ENCODE measurements at places on chromosomes 7 and 10.
A peak's percentile ranks its signal among the peaks of the same experiment; 100 is the strongest.

DNA sequence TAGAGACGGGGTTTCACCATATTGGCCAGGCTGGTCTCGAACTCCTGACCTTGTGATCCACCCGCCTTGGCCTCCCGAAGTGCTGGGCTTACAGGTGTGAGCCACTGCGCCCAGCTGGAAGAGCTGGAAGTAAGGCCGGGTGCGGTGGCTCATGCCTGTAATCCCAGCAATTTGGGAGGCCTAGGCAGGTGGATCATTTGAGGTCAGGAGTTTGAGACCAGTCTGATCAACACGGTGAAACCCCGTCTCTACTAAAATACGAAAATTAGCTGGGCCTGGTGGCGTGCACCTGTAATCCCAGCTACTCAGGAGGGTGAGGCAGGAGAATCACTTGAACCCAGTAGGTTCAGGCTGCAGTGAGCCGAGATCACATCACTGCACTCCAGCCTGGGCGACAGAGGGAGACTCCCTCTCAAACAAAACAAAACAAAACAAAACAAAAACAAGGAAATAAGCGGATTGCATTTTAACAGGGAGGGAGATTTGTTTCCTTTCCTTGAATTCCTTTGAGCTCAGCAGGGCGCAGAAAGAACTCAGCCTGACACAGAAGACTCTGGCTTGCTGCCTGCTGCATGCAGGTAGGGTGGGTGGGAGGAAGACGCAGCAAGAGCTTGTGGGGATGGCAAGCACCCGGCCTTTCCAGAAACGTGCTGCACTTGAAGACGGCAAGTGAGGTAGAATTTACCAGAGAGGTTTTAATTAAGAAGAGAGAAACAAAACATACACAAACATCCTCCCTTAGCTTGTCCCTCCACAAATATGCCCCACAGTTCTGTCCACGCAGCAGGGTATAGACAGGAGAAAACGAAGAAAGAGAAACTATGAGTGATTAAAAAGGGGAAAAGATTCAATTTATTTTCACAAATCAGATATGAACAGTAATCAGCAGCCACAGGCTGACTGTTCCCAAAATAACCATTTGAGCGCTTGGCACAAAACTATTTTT, 148.0 kb downstream of the RNF216 start:
- DNase-seq = peak; percentile 46

GRCh38 chr10:75828413-75828812, 397.0 kb downstream of the LRMDA start:
- no peak for DNase-seq

- DNase-seq = no peak
Observed at GRCh38 chr10:27744802-27745731, 552 bp downstream of the MKX start.

DNA sequence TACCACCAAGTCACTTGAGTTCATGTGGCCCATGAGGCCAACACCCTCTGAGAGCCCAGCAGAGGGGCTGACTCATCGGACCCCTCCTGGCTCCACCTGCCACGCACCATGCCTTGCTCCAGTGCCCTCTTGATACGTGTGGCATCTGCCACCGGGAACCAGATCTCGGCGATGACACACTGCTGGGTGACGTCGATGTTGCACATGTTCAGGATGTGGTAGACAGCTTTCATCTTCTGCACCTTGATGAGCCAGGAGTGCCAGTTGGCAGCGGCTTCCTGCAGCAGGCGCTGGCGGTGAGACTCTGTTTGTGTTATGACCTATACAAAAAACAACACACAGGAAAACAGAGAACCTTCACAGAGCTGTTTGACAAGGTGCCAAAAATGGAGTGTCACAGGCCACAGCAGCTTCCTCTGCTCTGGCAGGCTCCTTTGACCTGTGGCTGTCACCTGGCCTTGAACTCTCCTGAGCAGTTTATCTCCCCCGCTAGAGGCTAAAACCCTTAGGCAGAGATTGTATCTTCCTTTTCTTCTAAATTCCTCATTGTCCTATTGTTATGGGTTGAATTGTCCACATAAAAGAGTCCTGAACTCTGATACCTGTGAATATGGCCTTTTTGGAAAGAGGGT, 45.2 kb upstream of the TMEM213 start:
- DNase-seq = peak; percentile 12

DNA sequence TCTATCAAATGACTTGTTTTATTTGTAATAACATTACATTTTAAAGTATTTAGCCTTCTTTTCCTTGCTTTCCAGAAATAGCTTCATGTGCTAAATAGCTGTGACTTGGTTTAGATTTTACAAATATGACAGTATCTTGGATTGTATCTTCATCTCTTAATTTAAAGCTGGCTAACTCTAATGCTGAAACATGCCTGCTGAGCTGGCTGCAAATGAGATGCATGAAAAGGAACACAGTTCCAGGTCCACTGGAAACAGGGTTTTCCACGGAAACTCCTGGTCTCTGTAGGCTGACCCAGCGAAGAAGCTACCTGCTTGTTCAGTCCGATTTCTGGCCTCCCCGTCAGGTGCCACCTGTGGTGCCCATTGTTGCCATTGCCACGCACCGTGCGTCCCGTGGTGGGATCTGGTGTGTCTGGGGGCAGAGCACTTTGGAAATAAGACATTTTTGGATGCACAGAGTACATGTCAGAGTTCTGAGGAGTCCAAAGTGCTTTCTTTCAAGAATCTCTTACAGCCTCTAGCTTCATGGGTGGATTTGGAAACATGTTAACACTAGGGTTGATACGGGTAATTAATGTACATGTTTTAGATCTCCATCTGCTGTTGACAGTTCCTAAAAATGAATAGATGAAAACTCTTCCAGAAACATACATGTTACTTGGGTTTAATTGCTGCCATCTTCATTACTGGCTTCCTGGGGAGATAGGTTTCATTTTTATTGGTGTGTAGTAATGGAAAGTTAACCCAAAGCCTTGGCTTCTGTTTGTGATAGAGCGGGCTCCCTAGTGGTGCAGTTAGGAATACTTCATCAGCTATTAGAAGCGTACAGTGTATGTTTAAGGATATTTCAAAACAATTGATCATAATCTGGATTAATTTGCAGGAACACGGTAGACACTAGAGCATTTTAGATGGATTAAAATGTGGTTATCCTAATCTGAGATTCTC, 45.0 kb downstream of the SHH start:
- DNase-seq = no peak

- DNase-seq = no peak
Observed at GRCh38 chr7:147245274-147245673, 1128.7 kb downstream of the CNTNAP2 start.

- no peak for DNase-seq
Observed at GRCh38 chr7:133613250-133613790, 360.4 kb downstream of the EXOC4 start.

DNA sequence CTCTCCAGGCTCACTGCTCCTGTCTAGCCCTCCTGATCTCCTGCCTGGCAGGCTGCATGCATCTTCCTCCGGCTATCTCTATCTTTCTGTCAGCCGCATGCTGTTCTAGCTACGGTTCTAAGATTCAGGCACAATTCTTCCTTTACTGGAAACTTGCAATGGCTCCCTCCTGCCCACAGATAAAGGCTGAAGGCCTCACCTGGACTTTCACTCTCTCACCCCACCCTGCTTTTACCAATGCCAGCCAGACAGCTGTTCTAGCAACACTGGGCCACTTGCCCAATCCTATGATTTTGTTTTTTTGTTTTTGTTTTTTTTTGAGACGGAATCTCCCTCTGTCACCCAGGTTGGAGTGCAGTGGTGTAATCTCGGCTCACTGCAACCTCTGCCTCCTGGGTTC, 38.3 kb downstream of the BEND7 start:
- DNase-seq = no peak

- DNase-seq = no peak
Observed at GRCh38 chr7:2076649-2077064, 156.1 kb downstream of the MAD1L1 start.

GRCh38 chr7:139948587-139949335, 114.0 kb downstream of the PARP12 start:
- DNase-seq = no peak

DNA sequence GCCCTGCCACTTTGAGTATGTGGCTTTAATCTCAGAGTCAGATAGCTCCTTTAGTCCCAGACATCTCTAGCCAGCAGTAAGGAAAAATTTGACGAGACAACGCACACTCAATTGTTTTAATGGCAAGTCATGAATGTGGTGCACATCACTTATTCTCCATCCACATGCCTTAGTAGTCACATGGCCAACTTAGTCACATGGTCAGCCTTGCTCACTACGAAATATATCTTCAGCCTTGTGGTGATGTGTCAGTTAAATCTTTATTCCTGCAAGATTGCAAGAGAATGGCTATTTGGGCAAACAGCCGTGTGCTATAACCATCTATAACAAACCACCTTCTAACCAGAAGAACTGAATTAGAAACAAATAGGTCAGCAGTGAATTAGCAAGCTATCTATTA, 871.1 kb upstream of the CELF2 start:
- DNase-seq = no peak

- no peak for DNase-seq
Observed at GRCh38 chr7:84948634-84949033, 238.2 kb downstream of the SEMA3D start.

DNA sequence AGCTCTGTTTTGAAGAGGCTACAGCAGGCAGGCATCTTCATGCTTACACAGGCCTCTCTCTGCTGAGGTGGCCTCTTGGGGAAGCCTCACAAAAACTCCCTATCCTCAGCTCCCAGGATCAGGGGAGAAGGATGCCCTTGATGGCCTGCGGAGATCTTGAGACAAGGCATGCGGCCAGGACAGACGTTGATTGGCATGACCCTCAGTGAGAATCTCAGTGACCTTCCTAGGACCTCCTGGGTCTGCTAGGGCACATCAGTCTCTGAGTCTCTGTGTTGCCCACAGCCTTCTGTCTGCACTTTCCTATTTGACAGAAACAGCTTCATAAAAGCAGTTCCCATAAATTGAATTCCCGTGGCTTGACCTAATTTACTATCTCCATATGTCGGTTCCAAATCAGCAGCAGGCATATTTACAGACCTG, 1005.8 kb upstream of the C7orf33 start:
- no peak for DNase-seq

DNA sequence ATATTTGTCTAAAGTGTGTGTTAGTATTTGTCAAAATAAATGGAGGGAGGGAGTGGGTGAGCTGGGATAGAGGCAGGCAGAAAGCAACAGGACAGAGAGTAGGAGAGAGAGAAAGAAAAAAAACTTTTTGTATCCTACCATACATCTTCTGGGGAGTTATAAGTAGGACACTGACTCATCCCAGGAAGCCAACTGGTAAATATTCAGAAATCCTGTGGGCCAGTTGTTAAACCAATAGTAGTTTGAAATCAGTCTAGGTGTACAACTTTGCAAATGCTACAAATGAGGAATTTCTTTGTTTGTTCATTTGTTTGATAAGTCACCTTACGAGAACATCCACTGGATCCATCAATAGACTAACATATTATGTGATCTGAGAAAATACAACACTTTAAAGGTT, 980.9 kb downstream of the GATA3 start:
- no peak for DNase-seq

DNA sequence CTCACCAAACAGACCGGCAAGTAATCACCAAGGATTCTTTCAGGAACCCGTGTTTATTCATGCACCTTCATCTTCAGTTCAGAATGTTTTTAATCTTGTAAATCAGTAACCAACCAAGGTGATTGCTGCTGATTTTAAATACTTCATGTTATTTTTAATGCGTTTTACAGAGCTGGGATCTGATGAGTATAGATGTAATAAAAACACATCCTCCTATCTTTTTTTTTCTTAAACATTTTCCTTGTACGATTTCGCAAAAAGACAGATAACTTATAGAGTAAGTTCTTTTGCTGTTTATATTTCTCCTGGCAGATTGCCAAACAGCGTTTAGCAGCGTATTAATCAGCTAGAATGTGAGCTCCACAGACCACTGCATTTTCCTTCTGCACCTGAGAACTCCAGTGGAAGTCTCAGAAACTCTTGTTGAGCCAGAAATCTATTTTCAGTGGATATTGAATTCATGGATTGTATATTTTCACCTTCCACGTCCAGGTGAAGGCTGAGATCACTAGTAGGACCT, 397.8 kb upstream of the NRP1 start:
- DNase-seq = no peak

GRCh38 chr7:144584726-144585125, 181.2 kb upstream of the NOBOX start:
- peak; percentile 76 for DNase-seq

- no peak for DNase-seq
Observed at GRCh38 chr10:54808186-54808935, 7.3 kb upstream of the PCDH15 start.

GRCh38 chr10:36116731-36117130, 474.6 kb upstream of the FZD8 start:
- peak; percentile 42 for DNase-seq

- no peak for DNase-seq
Observed at GRCh38 chr7:99102809-99103690, 40.9 kb downstream of the SMURF1 start.

GRCh38 chr10:132649651-132650360, 112.2 kb downstream of the INPP5A start:
- DNase-seq = no peak

- DNase-seq = no peak
Observed at GRCh38 chr7:69367780-69368179, 230.5 kb upstream of the AUTS2 start.

All from renal pelvis (tissue), 12 donors.